ENCODE measurements at places on chromosomes 12 and 14.

- no peak for DNase-seq
Measured at GRCh38 chr14:99597911-99598600, 6.0 kb downstream of the CCDC85C start.

DNA sequence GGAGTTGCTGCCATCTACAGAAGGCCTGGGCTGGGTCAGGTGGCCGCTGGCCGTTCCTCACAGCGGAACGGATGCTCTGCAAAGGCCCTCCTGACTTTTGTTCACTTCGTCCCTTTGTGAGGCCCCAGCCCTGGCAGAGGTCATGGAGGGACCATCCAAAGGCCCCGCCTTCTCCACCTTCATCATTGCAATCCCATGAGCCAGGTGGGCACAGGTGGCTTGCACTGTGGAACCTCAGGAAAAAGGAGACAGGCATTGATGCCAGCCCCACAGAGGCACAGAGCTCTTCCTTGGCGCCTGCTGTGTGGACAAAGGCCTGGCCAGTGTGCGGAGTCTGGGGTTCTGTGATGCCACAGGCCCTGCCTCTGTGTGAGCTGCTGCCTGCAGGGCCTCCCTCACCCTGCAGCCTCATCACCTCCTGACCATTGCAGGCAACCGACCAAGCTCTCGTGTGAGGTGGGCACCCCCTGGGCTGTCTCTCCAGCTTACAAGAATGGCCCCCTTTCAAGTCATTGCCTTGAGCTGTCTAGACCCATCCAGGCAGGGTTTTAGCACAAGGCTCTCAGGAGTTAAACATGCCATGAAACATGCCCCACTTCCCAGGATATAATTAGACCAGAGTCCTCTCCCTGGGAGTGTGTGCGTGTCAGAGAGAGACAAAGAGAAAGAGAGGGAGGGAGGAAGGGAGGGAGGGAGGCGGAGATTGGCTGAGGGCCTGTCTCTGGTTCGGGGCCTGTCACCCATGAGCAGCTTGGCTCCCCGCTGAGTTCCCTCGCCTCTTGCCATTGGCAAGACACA, 19.3 kb downstream of the NFKBIA start:
- DNase-seq: no peak

DNA sequence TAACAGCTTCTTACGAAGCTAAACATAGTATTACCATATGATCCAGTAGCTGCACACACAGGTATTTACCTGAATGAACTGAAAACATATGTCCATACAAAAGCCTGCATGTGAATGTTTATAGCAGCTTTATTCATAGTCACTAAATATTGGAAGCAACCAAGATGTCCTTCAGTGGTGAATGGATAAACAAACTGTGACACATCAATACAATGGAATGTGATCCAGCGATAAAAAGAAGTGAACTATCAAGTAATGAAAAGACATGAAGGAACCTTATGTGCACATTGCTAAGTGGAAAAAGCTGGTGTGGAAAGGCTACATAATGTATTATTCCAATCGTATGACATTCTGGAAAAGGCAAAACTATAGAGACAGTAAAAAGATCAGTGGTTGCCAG, 38.1 kb upstream of the JDP2 start:
- DNase-seq: no peak

DNA sequence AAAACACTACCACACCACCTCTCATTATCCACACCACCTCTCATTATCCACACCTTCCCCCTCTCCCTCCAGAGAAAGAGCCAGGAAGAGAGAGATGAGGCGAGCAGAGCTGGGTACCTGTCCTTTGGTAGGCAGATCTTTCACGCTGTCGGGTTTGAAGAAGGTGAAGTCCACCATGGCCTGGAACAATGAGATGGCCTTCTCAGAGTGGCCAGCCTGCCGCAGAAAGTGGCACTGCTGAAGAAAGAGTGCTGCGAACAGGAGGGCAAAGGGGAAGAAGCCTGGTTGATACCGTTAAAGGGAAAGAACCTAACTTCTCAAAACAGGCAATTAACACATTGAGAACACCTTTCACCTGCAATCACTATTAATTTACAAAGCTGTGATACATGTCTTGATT, 30.6 kb downstream of the NRDE2 start:
- no peak for DNase-seq

GRCh38 chr12:14952299-14952921, 9.0 kb downstream of the ARHGDIB start:
- DNase-seq: no peak

- DNase-seq: no peak
Measured at GRCh38 chr14:56896922-56897321, 86.6 kb upstream of the OTX2 start.

DNA sequence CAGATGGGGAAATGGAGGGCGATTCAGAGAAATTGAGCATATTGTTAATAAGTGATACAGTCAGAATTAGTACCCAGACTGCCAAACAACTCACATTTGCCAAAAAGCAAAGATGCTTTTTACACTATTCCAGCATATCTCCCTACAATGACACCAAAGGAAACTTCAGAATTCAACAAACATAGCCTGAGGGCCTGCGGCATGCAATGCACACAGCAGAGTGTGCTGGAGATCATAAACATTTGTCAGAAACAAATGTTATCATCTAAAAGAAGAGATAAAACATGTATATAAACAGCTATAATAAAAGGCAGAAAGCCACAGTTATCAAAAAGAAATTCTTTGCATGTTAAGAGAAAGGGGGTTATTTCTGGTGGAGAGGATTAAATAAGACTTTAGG, 20.1 kb upstream of the GARIN6 start:
- DNase-seq: no peak

DNA sequence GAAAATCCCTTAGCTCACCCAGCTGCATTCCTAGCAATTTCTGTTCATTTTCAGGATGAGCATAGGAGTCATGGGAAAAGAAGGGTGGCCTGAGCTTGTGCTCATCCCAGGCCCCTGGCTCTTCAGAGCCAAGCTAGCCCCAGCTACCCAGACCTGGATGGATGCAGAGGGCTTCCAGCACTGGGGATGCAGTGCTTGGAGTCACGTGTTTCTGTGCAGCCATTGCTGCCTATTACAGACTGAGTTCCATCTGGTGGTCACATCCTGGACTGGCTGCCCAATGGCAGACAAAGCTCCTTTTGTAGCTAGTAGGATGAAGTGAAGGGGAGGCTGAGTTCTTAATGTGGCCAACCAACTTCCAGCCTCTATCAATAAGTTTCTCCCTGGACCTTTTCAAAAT, 54.2 kb upstream of the JDP2 start:
- DNase-seq: no peak

Measured in stimulated activated CD8-positive, alpha-beta memory T cell treated with anti-CD3 and anti-CD28 coated beads, Interleukin-7, amount 100 ng/mL, for 4 hours (primary cell).